ENCODE measurements at places on chromosomes 6 and 20.

- no peak for DNase-seq
These were observed 16.7 kb upstream of the ZFAND3 start for GRCh38 chr6:37802810-37803209.

- peak; percentile 74 for DNase-seq
These were observed 49.6 kb downstream of the MOCS1 start for GRCh38 chr6:39884696-39885095.

DNA sequence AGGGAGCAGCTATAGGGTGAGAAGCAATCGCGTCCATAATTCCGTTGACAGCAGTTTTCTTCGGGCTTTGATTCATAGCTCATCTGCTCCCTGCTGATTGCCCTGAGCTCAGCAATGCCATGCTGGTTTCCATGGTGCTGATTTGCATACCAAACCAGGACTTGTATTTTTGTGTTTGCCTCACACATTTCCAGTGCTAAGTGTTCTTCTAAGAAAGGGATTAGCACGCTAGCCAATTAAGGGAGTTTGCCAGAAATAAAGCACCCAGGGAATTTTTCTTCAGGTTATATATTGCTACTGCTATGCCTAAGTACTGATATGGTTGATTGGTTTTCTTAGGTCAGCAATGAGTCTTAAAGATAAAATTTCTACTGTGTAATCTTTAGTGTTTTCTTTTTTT, 177.6 kb downstream of the PLCB1 start:
- DNase-seq: peak; percentile 38

DNA sequence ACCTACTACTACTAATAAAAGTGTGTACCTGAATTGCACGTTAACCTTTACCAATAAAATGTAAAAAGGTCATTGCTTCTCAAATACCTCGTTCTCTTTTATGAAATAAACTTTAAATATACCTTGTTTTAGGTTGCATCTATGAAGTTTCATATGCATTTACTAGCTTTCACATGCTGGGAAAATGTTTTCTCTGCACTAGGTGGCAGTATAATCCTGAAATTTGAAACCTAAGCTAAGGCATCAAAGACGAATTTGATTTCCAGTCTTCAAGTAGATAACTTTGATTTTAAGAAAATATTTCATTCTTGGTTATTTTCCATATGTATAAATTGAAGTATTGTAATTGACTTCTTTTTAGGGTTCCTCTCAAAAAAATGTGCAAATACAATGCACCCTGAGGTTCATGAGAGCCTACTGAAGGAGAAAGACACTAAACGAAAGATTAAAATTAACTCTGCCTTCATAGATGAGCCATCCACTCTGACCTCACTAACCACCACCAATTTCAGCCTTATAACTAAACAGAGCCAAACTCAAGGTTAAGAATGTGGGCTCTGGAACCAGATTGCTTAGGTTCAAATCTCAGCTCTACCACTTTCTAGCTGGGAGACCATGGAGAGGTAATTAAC, 7.3 kb upstream of the COL9A1 start:
- peak; percentile 36 for DNase-seq

DNA sequence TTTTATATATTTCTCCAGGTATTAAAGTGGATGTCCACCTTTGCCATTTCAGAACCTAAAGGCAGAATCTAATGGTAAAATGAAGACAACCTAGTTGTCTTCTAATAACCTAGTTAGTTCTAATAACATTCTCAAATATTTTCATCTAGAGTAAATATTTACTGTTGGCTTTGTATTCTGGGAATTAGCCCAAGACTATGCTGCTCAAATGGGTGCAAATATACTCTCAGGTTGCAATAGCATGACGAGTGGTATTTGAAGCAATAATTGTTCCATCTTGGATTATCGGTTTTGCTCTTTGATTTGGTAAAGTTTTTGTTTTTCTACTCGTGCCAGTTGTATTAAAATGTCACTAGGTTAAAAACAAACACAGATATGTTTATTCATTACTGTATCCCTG, 21.0 kb upstream of the RSPH4A start:
- DNase-seq: no peak

GRCh38 chr6:157014871-157015270, 237.7 kb downstream of the ARID1B start:
- DNase-seq: no peak

GRCh38 chr6:24149836-24150235, 23.8 kb downstream of the NRSN1 start:
- DNase-seq: no peak

DNA sequence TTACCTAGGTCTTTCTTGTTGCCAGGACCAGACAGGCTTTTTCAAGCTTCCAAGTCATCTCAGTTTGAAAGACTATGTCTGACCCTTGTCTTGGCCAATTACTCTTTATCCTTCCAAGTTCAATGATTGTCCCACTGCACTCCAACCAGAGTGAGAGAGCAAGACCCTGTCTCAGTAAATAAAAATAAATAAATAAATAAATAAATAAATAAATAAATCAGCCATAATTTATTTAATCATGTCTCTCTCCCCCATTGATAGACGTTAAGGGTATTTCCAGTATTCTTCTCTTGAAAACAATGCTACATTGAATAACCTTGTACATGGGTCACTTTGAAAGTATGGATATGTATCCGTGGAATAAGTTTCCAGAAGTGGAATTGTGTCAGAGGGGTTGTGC, 83.2 kb downstream of the PTPRA start:
- no peak for DNase-seq

- DNase-seq: no peak
These were observed 30.4 kb upstream of the PREX1 start for GRCh38 chr20:48858075-48858790.

GRCh38 chr6:115891111-115891669, 169.5 kb downstream of the FRK start:
- peak; percentile 86 for DNase-seq

GRCh38 chr6:22017766-22018165, 279.1 kb downstream of the PRL start:
- no peak for DNase-seq

DNA sequence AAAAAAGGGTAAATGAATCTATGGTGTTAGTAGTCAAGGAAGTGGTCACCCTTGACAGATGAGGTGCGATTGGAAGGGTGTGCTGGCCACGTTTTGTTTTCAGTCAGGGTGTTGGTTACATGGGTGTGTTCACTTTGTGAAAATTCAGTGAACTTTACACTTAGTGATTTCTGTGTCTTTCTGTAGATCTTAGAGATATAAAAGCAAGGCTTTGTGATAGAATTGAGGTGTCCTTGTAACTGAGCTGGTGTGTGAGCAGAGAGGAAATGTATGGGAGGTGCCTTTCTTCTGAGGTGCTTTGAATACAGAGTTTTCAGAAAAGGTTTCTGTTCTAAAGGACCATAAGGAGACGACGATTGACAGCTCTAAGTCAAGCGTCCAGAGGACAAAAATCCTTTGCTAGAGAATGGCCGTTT, 90.5 kb downstream of the SAMD3 start:
- DNase-seq: no peak

- DNase-seq: no peak
These were observed 84.9 kb downstream of the SOBP start for GRCh38 chr6:107574856-107575255.

- peak; percentile 2 for DNase-seq
These were observed 983.5 kb upstream of the FLRT3 start for GRCh38 chr20:15320941-15321340.
